ENCODE measurements at places on chromosomes 11 and 22. TPM values are rescaled to one million over a fixed set of nuclear protein-coding genes. Genes with fewer than 3 reads are reported as not detected.

Gene OR6A2
- total RNA-seq = not detected

Gene OR5B3
- not detected for total RNA-seq

Gene KCNJ1
- total RNA-seq = not detected

Gene BIK
- 0.43 TPM for total RNA-seq

Gene SUSD2
- total RNA-seq = 2.8 TPM

Gene TYR
- not detected for total RNA-seq

DNA sequence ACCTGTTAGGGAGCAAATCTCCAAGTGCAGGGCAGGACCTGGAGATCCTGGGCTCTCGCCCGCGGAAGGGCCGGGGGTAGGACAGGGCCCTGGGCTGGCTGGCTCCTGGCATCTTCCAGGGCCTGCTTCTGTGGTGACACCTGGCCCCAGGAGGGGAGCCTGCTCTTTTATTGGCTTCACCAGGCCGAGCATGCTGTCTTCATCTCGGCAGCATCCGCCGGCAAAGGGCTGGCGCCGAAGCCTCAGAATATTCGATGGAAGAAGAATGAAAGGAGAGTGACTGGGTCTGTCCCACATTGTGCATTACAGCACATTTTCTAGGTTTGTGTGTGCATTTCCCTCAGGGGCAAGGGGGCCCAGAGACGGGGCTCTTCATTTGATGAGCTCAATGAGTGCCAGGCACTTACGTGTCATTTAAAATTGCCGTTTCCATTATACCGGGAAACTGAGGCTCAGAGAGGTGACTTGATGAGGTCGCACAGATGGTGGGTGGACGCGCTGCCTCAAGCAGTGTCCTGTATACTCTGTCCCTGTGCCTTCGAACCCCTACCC is 70.0 kb downstream of the RBX1 start:
- no peak for DNase-seq

DNA sequence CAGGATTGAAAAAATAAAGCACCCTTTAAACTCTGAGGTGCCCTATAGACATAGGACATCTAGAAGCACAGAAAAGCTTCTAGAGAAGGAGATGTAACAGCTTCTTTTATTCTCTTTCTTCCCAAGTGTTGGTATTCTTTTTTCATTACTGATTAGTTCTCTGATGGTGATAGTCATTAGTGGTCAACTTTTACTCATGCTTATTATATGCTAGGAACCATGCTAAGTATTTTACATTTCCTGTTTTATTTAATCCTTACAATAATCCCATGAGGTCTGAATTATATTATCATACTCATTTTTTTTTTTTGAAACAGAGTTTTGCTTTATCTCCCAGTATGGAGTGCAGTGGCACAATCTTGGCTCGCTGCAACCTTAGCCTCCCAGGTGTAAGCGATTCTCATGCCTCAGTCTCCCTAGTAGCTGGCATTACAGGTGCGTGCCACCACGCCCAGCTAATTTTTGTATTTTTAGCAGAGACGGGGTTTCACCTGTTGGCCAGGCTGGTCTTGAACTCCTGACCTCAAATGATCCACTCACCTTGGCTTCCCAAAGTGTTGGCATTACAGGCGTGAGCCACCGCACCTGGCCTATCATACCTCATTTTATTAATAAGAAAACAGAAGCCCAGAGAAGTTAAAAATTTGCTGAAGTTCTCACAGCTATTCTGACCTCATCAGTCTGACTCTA is 3.0 kb downstream of the C11orf52 start:
- DNase-seq = no peak

DNA sequence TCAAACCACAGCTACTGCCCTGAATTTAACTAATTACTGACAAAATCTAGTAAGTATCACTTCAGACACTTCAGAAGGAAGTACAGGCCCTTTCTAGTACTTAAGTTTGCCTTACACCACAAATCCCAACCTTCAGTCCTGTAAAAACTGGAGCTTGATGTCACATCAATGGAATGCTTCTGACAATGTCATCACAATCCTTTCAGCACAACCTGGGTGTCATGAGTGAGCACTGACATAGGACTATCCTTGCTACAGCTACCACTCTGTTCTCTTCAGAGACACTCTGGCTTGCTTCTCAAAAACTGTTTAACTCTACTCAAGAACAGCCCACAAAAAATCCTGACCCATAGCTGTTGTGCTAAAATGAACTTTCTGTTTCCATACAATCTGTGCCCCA is 108.2 kb downstream of the RRM1 start:
- no peak for DNase-seq

DNA sequence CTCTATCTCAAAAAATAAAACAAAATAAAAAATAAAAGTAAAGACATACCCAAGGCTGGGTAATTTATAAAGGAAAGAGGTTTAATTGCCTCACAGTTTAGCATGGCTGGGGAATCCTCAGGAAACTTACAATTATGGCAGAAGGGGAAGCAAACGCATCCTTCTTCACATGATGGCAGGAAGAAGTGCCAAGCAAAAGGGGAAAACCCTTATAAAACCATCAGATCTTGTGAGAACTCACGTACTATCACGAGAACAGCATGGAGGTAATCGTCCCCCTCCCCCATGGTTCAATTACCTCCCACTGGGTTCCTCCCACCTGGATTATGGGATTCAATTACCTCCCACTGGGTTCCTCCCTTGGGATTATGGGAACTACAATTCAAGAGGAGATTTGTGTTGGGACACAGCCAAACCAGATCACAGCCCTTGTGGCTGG is 8.3 kb upstream of the SSTR3 start:
- DNase-seq = no peak

- DNase-seq = no peak
Observed at GRCh38 chr22:27880778-27881394, 38.2 kb downstream of the PITPNB start.

DNA sequence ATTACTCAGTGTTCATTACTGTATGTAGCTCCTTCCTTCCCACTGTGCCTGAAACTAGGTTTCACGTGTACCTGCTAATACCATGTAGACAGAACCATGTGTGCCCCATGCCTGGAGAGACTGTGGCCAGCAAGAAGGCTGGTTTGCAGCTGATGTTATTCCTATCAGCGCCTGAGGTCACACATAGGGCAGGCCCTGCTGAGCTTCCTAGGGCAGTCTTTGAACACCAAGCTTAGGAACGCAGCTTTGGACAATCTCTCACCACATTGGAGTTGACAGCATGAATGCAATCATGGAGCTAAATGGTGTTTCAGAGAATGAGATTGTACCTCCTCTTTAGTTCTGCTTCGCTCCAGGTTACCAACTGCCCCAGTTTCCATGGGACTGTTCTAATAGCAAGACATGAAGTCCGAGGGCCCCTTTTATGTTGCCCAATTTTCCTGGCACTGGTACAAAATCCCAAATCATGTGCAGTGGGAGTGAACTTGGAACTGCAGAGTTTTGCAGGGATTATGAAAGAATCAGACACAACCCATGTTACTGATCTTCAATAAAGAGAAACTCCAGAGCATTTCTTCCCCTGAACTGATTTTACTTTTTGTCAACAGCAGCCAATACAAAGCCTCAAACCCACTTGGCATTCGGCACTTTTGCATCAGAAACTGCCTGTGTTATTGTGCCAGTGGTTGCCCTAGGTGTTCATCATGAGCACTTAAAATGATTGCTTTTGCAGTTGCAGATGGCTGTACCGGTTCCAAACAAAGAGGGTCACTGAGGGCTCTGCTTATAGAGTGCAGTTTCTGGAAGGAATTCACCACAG is 154.2 kb upstream of the TTC12 start:
- DNase-seq = no peak

- no peak for DNase-seq
Observed at GRCh38 chr11:65442842-65443331, 20.3 kb downstream of the NEAT1 start.

GRCh38 chr22:44047891-44048301 is 23.8 kb downstream of the PARVB start:
- DNase-seq = no peak

GRCh38 chr11:68890490-68891231 is 13.0 kb downstream of the MRPL21 start:
- DNase-seq = peak; percentile 91

DNA sequence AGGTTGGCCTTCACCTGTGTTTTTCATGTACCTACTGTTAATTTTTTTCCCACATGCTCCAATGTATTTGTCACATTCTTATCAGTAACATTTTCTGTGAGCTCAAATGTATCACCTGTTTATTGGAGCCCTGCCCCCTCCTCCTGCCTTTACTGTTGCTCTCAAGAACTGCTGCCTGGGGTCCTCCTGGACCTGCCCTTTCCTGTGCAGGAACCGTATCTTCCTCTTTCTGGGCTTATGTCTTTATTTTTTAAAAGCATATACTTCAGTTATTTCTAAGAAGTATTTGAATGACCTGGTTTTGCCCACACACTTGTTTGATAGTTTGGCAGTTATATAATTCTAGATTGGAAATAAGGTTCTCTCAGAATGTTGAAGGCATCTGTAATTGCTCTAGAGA is 5.9 kb downstream of the FAM118B start:
- no peak for DNase-seq

DNA sequence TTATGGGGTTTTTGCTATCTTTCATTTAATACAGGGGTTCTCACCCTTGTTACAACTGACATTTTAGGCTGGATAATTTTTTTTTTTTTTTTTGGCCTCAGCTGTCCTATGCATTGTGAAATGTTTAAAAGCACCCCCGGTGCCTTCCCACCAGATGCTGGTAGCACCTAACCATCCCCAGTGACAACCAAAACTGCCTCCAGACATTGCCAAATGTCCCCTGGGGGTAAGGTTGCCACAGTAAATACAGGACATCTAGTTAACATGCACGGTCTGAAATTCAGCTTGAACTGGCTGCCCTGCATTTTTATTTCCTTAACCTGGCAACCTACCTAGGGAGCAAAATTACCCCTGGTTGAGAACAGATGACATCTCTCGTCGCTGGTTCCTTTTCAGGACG is 72.4 kb downstream of the CYTH4 start:
- no peak for DNase-seq

GRCh38 chr11:18720091-18720807 is 5.7 kb downstream of the IGSF22 start:
- DNase-seq = no peak

DNA sequence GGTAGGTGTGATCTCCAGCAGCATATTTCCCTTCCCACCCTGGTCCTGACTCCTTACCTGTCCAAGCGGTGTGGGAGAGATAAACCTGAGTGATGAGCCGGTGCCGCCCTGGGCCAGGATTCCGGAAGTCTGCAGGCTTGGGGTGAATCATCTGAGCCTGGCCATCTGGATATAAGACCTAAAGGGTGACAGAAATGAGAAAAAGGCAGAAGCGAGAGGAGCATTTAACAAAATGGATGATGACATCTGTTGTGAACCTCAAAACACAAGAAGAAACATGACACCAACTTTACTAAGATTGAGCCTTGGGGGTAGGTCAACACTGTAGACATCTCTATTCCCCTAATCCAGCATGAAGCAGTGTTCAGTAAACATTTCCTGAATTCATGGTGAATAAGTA is 62.8 kb downstream of the AAMDC start:
- no peak for DNase-seq

GRCh38 chr22:24685531-24686190 is 82.7 kb downstream of the GGT1 start:
- no peak for DNase-seq

Data from Right ventricle myocardium inferior (tissue), 1 donor.